Activated CD4-positive, alpha-beta T cell treated with anti-CD3 and anti-CD28 coated beads, Interleukin-2, amount 10 ng/mL, durations not matched to agents 24 days and 14 days (primary cell): ENCODE measurements at places on chromosomes 1 and 21.

GRCh38 chr1:152747831-152748230, 10.0 kb upstream of the KPRP start:
- DNase-seq, result no peak

GRCh38 chr1:179052776-179053175, 27.1 kb downstream of the FAM20B start:
- DNase-seq, result no peak

- DNase-seq, result no peak
Measured at GRCh38 chr1:184633785-184634184, 120.9 kb downstream of the EDEM3 start.

DNA sequence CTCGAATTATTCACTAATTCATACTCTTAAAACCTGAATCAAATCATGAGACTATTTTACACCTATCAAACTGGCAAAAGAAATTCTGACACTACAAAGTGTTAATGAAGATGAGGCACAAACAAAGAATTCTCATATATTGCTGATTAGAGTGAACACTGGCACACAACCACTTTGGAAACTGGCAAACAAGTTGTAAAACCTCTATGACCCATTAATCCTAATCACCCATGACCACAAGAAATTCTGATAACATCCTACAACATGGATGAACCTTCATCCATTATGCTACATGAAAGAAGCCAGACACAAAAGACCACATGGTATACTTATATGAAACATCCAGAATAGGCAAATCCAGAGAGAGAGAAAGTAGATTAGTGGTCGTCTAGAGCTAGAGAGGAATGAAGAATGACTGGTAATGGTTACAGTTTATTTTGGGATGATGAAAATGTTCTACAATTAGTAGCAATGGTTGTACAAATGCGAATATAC, 8.5 kb downstream of the GPBP1L1 start:
- DNase-seq, result no peak

- DNase-seq, result no peak
Measured at GRCh38 chr1:46764402-46764801, 34.4 kb upstream of the CYP4B1 start.

DNA sequence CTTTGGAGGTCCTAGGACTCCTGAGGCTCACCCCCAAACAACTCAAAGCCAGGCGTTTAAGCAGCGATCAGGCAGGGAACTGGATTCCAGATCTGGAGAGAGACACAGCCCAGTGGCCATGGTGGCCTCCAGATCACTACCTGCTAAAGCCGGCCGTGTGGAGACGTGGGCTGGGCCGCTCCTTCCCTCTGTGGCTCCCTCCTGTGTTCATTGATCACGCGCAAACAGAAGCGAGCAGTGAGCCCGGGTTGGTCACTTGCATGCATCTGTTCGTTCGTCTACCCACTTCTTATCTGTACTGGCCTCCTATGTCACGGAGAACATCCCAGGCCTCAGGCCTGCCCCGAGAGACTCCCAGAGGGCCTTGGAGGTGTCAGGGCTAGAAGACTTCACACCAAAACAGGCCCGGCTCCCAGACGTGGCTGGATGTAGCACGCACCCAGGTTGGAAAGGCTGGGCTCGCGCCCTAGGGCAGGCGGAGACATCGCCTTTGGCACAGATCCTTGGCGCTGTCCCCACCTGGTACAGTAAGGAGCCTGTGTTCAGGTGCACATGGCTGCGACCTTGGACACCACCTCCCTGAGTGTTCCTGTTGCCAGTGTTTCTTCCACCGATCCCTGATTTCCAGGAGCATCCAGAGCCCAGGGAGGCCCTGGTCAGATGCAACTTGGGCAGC, 76.7 kb upstream of the ARHGEF16 start:
- DNase-seq, result no peak
